Activated CD4-positive, alpha-beta memory T cell treated with anti-CD3 and anti-CD28 coated beads, Interleukin-2, amount 10 ng/mL, durations not matched to agents 7 days and 5 days (primary cell): ENCODE measurements at places on chromosomes 6 and 20. TPM values are rescaled to one million over a fixed set of nuclear protein-coding genes. Genes with fewer than 3 reads are reported as not detected.

DNA sequence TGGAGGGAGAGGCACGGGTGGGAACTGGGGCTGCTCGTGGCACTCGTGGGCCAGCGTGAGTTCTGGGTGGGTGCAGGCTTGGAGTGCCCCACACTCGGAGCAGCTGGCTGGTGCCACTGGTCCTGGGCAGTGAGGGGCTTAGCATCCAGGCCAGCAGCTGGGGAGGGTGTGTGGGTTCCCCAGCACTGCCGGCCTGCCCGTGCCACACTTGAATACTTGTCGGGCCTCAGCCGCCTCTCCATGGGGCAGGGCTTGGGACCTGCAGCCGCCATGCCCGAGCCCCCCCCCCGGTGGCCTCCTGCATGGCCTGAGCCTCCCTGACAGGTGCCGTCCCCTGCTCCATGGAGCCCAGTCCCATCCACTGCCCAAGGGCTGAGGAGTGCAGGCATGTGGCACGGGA is 207.2 kb downstream of the CD109 start:
- DNase-seq: no peak

- no peak for DNase-seq
Observed at GRCh38 chr6:20038410-20039204, 173.7 kb downstream of the MBOAT1 start.

GRCh38 chr6:92114091-92114675 is 1305.2 kb downstream of the EPHA7 start:
- DNase-seq: no peak

- no peak for DNase-seq
Observed at GRCh38 chr6:33249732-33250630, 21.7 kb downstream of the VPS52 start.

DNA sequence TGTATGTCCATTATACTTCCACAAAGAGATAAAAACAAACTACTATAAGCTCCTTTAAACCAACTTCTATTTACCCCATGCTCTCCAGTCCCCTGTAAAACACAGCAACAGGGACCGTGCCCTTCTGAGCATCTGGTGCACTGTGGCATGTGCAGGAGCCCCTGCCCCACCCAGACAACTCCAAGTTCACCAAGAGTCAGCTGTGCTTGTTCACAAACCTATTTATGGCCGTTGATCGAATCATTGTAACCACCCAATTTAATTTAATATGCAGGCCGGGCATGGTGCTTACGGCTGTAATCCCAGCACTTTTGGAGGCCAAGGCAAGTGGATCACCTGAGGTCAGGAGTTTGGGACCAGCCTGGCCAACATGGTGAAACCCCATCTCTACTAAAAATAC is 13.7 kb upstream of the BLCAP start:
- no peak for DNase-seq

The PGBD1 gene
- total RNA-seq: 2.0 TPM

DNA sequence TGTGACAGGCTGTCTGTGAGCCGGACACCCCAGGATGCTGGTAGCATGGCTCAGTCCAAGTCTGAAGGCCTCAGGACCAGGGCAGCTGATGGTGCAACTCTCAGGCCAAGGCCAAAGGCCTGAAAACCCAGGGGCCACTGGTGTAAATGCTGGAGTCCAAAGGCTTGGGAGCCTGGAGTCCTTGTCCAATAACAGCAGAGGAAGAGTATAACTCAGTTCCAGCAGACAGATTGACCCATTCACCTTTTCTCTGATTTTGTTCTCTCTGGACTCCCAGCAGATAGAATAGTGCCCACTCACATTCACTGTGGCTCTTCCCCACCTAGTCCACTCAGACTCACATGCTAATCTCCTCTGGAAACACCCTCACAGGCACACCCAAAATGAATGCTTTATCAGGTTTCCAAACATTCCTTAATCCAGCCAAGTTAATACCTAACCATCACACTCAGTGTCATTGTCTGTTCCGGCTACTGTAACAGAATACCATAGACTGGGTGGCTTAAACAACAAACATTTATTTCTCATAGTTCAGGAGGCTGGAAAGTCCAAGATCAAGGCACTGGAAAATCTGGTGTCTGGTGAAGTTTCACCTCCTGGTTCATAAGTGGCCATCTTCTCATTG is 5.0 kb upstream of the TRAF3IP2 start:
- no peak for DNase-seq

DNA sequence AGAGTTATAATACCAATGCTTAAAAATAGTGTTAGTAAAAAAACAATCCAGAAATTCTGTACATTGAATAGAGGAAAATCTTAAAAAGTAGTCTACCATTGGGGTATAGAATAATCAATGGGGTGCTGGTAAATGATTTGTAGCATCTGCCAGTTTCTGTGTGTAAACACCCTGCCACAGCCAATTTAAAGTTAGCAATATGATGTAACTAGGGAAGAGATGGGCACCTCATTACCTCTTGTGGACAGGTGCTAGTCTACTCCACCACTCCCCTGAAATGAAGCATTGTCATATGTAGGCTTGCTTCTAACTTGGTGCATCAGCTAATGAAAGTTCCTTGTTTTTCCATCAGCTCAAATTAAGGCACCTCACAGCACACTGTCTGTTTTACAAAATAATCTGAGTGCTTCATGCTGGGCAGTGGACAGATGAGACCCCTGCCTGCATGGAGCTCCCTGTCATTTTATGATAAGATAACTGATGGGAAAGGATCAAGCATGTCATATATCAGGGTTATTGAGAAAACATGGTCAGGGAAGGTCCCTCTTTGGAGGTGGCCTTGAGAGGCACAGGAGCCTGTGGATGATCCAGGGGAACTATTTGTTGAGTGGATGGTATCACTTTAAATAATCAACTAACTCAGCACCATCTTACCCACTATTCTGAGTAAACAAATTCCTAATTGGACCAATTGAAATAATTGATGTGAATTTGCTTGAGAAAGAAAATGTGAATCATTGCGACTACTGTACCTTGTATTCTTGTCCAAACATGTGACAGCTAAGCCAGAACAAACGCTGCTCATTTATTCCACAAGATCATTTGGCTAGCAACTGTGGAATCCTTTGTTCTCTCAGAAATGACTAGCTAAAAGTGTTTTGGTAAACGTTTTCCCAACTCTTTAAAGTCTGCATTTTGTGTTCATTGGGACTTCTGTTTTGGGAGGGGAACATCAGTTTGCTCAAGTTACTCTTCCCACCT is 45.9 kb upstream of the CSE1L start:
- DNase-seq: no peak

The DAAM2 gene
- not detected for total RNA-seq

DNA sequence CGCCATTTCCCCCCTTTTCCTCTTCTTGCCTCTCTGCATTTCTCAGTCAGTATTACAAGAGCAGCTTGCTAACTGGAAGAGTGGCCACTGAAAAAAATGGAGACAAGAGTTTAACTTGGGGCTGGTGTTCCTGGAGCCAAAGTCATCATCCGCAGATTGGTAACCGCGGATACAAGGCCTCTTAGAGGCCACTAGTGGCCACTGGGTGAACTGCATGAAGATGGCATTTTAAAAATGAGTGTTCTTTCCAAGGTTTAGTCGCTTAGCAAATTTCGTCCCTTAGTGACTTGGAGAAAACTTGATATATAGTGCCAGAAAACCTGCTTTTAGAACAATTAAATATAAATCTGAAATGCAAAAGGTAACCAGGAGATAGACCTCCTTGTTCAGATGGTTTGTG is 4.8 kb downstream of the F13A1 start:
- peak; percentile 19 for DNase-seq

The CST2 gene
- total RNA-seq: not detected

DNA sequence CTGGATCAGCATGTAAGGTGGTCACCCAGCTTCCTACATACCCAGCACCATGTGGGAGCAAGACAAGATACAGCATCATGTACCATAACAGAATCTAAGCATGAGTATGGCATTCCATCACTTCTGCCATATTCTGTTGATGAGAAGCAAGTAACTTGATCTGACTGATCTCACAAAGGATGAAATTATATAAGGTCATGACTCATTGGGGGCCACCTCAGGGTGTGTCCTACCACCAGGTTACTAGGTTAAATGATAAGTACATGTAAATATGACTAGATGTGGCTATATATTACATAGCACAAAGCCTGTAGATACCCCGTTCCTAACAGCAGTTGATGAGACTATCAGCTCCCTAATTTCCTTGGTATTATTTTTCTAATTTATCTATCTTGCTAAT is 213.1 kb downstream of the DOK5 start:
- no peak for DNase-seq

- DNase-seq: no peak
Observed at GRCh38 chr6:84536885-84537638, 227.3 kb downstream of the TBX18 start.

- no peak for DNase-seq
Observed at GRCh38 chr6:12845224-12846004, 128.8 kb downstream of the PHACTR1 start.

GRCh38 chr6:3195695-3196497 is 31.6 kb downstream of the TUBB2B start:
- no peak for DNase-seq

GRCh38 chr6:87922947-87923330 is 124.7 kb upstream of the SPACA1 start:
- peak; percentile 21 for DNase-seq

- no peak for DNase-seq
Observed at GRCh38 chr20:51111290-51111689, 88.4 kb upstream of the KCNG1 start.

DNA sequence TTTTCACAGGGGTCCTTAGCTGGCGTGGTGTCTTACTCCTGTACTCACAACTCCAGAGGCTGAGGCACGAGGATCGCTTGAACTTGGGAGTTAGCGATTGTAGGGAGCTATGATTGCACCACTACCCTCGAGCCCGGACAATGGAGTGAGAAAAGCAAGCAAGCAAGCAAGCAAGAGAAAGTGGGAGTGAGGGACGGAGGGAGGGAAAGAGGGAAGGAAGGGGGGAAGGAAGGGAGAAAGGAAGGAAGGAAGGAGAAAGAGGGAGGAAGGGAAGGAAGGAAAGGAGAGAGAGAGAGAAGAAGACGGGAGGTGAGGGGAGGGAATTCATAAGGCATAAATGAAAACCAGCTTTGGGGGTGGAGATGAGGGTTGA is 120.5 kb downstream of the TRIM27 start:
- no peak for DNase-seq

The MOG gene
- not detected for total RNA-seq

GRCh38 chr20:19257865-19258264 is 45.4 kb downstream of the SLC24A3 start:
- no peak for DNase-seq

- DNase-seq: no peak
Observed at GRCh38 chr6:34941421-34941820, 52.4 kb downstream of the ANKS1A start.

The COL21A1 gene
- not detected for total RNA-seq

The C6orf132 gene
- total RNA-seq: 0.10 TPM
